ENCODE measurements at places on chromosomes 12 and 14.

- no peak for DNase-seq
Measured at GRCh38 chr14:85934886-85935254, 404.9 kb downstream of the FLRT2 start.

DNA sequence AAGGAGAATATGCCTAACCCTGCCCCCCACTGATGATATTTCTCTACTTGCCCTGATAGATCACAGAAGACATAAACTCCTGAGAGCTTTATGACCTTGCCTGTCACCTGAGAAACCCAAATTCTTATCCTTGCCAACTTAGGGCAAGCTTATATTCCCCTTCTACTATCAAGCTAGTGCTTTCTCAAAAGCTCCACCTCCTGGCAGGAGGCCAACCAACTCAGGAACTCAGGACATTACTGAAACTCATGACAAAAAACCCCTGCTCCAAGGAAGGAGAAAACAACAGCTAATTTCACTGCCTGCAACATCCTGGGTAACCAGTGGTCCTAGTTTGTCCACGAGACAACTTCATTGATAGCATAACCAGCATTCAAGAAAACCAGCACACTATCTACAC is 60.9 kb upstream of the FSCB start:
- DNase-seq, result no peak

DNA sequence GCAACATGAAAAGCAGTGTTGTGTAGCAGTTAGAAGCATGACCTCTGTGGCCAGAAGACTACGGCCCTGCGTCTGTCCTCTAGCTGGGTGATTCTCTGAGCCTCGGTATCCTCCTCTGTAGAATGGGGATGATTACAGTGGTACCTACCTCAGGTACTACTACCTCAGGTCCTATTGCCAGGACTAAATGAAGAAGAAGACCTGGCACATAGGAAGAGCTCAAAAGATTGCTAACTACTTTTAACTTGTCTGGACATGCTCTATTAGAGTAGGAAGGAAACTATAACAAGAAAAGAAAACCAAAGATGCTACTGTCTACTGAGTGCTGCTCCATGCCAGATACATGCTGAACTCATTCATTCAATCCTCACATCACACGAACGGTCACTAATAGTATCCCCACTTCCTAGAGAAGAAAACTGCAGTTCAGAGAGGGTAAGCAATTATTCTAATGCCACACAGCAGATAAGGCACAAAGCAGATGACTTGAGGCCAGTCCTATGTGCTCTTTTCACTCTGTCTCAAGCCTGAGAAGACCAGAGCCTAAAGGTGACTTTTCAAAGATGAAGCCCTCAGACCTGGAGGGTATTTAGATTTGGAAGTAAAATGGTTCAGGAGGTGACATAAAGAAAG is 108.1 kb upstream of the HIF1A start:
- peak; percentile 13 for DNase-seq

GRCh38 chr12:51908876-51909592 is 1.7 kb downstream of the ACVRL1 start:
- no peak for DNase-seq

DNA sequence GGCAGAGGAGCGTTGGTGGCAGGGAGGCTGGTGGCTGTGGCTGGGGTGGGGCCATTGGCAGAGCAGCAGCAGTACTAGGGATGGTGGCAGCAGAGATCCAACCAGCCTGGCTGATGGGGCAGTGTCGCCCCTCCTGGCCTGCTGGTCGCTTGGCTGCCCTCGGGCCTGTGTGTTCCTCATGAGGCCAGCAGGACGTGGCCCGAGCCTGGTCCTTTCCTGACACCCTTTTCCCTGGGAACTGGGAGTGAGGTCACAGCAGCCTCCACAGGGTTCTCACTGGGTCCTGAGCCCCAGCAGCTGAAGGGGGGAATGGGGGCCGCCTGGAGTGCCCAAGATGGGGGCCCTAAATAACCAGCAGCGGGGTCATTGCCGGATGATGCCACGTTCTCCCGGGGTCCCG is 46.1 kb downstream of the KIF26A start:
- DNase-seq, result no peak

DNA sequence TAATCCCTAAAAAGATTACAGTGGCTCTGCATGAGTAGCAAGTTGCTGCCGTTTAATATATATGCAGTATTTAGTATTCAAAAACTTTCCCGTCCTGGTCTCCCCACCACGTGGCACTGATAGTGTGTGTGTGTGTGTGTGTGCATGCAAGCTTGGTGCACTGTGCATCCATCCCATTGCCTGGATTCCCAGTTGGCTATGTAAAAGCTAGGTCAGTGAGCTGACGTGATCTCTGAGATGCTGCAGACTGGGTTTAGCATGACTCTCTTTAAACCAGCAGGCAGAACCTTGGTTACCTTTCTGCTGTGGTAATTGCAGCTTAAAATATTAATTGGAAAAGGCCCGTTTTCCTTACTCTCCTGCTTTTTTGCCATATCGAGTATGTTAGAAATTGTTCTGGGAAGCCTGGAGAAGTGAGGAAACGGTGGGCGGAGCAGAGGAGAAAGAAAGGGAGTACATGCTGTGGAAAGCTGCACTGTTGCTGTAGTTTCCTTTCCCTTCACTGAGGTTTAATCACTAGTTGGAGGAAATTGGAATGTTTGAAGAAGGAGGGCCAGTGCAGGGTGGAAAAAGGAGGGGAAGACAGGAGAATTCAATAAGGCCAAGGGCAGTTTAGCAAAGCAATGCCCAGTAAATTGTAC is 4.0 kb upstream of the CNTN1 start:
- no peak for DNase-seq

- no peak for DNase-seq
Measured at GRCh38 chr12:3540387-3540990, 49.5 kb downstream of the PRMT8 start.

DNA sequence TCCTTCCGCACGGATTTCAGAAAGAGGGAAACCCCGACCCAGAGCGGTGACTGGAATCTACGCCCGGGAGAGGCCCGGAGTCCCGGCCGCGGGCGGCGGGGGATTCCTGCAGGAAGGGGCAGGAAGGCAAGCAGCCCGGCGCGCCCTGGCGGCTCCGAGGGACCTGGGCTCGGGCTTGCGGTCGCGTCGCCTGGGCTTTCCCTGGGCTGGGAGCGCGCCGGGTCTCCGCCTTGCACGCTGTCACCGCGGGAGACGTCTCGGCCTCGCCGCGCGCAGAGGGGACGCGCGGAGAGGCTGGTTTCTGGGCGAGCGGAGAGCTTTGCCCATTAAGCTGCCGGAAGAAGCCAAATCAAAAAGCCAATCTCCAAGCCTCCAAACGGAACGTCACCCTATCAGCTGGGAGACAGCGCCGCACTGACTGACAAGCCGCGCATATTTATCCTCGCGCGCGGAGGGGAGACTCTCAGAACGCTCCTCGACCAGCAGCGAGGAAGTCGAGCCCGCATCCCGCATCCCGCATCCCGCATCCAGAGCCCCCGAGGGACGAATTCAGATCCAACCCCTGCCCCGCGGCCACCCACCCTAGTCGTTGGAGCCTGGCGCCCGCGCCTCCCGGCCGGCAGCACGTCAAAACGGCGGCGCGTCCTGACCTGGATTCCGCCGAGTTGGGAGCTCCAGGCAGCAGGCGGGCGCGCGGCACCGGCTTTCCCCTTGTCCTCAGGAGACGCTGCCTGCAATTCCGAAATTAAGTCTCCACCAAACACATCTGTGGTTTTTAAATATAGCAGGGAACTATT is at the start of gene SLC8A3:
TSS of gene SLC8A3 (minus strand) at position 293 of the 797 bp plus-strand sequence. CDS start 20,529 bp downstream, outside the sequence.
- DNase-seq, result no peak

DNA sequence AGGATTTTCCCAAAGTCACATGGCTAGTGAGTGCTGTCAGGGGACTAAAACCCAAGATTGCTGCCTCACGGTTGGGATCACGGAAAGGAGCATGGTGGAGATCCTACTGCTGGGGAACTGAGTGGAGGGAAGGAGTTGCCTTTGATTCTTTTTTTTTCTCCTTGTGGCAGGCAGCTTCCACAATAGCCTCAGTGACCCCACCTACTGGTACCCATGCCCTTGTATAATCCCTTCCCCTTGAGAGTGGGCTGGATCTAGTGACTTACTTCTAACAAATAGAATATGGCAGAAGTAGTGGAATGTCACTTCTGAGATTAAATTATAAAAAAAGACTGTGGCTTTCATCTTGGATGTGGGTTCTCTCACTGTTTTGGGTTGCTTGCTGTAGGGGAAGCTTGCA is 135.7 kb downstream of the DICER1 start:
- DNase-seq, result peak; percentile 44

DNA sequence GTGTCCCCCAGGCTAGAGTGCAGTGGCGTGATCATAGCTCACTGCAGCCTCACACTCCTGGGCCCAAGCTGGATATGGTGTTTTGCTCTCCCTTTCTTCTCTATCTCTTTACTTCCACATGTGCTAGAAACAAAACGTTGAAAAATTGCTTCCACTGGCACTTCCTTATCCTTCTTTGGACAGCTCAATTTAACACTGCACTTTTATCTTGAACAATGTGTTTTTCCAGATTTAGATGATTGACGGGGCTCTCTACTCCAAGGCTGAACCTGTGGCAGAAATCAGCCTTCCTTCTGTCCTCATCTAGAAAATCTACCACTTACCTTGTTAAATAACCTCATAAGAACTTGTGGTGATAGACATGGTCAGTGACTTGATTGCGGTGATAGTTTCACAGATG is 165.1 kb downstream of the DAD1 start:
- no peak for DNase-seq

DNA sequence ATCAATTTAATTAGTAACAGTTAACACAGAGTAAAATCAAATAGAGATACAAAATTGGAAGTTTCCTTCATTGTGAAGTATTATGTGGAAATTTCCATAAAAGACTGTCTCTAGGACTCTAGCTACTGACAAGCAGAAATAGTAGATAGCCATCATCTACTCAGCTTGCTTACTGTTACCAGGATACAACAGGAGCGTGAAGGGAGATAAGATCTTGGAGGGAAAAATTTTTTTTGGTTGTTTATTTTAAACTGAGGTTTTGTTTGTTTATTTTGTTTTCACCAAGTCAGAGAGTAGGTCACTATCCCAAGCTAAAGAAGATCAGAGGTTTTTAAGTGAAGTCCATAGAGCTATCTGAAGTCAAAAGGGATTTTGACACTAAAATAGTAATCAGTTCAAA is 861.3 kb upstream of the MGAT4C start:
- no peak for DNase-seq

DNA sequence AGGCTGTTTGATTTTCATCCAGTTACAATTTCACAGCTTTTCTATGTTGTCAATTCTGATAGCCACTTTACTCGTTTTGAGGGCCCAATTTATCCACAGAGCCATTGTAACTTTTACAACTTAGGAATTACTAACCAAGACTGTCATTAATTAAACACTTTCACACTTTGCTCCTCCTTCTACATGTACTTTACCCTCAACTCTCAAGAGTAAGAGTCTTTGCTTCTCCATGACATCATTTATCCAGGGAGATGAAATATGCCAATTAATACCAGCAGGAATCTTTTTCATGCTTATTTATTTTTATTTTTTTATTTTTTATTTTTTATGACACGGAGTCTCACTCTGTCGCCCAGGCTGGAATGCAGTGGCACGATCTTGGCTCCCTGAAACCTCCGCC is 13.5 kb downstream of the SLIRP start:
- DNase-seq, result no peak

- DNase-seq, result no peak
Measured at GRCh38 chr12:25934456-25934855, 24.0 kb upstream of the RASSF8 start.

GRCh38 chr14:30610787-30611343 is 11.3 kb upstream of the SCFD1 start:
- no peak for DNase-seq

DNA sequence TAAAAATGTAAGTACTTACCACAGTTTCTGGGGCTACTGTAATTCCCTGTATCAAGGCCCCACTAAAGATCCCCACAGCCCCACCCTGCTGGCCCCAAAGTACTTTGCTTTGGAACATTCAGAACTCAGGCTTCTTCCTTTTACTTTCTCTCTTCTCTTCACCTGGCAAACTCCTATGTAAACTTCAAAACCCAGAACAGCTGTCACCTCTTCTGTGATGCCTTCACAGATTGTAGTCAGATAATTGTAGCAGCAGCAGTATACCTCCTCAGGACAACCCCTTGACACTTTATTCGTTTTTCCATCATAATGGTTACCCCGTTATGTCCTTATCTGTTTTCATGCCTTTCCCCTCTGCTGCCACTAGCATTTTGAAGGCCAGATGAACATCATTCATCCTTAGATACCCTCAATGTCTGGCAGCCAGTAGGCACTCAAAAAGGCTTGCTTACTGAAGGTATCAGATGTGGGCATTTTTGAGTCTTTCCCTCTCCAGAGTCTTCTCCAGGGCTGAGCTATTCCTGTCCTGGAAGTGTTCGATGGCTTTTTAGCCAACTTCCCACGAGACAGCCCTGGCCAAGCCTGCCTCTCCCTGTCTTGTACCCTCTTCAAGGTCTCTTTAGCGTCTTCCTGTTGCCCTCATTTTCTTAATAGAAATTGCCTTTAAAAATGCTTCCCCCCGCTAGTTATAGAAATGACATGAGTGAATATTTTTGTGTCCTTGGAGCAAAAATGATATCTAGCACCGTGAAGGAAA is 7.4 kb downstream of the PLBD2 start:
- no peak for DNase-seq

- no peak for DNase-seq
Measured at GRCh38 chr14:49634547-49635334, at the start of gene DNAAF2. Gene DNAAF2, minus strand, starts transcription at chr14:49635244. Its CDS starts 95 bp downstream, at chr14:49635149.

DNA sequence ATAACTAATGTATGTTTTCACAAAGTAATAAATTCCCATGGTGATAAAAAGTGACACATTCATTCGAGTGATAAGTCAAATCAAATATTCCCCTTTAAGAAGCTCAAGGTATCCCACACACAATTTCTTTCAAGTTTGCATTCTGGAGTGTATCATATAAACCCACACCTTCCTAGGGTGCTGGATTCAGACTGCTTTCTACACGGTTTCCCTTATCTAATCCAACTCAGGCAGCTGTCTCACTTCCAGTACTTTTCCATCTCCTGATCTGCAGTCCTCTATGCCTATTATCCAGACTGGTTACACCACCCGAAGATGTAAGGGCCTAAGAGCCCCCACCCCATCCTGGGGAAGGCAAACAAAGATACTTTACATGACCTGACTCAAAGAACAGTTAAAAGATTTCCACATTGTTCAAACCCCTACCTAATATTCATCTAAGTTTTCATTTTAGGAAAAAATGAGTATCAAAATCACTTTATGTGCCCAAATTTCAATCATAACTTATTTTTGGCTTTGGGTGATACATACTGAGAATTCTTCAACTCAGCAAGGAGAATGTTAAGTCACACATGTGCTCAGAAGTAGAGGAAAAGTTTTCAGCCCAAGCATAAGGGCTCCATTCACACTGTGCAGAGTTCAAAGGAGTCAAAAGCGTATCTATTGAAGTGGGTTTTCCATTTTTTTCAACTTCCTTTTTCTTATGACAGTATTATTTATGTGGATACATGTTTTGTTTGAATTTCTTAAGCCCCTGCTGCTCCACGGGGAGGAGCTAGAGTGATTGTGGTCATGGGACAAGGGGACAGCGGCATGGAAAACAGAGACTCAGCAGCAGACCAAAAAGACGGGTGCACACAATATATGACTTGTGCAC is 41.8 kb downstream of the CORO1C start:
- DNase-seq, result no peak
